NCI-H2171 treated with DMSO at 0.1 percent for 48 hours (cell line): ENCODE measurements at places on chromosomes 2 and 18.
A peak's percentile ranks its signal among the peaks of the same experiment; 100 is the strongest.

DNA sequence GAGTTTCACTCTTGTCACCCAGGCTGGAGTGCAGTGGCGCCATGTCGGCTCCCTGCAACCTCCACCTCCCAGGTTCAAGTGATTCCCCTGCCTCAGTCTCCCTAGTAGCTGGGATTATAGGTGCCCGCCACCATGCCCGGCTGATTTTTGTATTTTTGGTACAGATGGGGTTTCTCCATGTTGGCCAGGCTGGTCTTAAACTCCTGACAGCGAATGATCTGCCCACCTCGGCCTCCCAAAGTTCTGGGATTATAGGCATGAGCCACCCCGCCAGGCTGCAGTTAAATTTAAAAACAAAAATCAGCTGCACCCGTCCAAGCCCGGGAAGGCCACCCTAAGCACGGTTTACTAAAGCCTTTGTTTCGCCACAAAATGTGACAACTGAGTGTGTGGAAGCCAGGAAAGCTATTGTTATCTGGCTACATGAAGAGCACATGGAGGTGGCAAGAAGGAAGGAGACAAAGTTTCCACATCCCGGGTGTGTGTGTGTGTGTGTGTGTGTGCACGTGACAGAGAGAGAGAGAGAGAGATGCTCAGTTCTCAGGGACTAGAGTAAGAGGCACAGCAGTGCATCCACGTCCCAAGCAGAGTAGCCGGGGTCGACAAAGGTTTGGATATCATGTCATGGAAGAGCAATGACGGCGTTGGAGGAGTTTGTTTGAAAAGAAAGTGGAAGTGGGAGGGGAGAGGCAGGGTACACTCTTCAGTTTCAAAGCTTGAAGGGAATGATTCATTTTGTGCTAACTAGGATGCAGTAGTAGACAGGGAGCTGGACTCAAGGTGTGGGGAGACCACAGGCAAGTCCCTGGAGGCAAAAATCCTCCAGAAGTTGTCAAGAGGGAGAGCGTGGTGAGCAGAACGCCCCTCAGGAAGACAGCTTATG is 20.1 kb downstream of the INPP5D start:
- DNase-seq = no peak

- DNase-seq = no peak
Measured at GRCh38 chr2:15554525-15555218, 6.5 kb downstream of the NBAS start.

GRCh38 chr18:48620071-48620470 is 81.2 kb downstream of the CTIF start:
- no peak for DNase-seq

GRCh38 chr2:152513029-152513428 is 178.1 kb downstream of the FMNL2 start:
- DNase-seq = no peak

GRCh38 chr2:52933878-52934277 is 833.7 kb upstream of the CHAC2 start:
- no peak for DNase-seq

- DNase-seq = peak; percentile 40
Measured at GRCh38 chr2:194116861-194117260, 1540.2 kb upstream of the SLC39A10 start.

- DNase-seq = no peak
Measured at GRCh38 chr2:142104134-142104758, 26.6 kb downstream of the LRP1B start.

- DNase-seq = no peak
Measured at GRCh38 chr2:17083902-17084301, 418.3 kb upstream of the CYRIA start.

GRCh38 chr2:71551631-71551915 is 98.2 kb downstream of the DYSF start:
- DNase-seq = no peak

DNA sequence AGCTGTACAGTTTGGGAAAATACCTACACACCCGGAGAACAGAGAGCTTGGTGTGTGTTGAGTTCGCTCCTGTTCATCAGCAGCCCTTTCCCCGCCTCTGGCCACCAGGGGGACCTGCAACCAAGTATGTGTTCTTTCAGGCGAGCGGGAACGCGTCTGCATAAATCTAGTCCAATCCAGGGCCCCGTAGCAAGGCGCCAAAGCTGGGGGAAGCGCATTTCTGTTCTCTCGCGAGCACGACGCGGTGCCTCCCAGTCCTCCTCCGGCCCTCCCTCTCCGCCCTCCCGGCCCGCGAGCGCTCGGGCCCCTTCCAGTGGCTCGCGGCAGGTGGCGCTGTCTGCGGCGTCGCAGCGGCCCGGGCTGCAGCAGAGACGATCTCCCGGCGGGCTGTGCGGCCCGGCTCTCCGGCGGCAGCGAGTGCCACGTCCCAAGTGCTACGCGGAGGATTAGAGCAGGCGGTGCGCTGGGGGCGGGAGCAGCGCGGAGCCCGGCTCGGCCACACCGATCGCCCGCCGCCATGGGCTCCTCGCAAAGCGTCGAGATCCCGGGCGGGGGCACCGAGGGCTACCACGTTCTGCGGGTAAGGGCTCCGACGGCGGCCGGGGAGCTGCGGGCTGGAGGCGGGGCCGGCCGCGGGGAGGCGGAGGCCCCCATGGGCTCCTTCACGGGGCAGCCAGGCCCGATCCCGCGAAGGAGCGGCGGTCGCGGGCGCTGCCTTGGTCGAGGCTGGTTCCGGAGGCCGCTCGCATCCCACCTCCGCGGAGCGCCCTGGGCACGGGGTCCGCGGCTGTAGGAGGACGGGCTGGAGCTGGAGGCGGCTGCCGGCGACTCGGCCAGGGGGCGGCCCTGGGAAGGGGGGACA is at the start of gene GORASP2:
Gene GORASP2, plus strand, starts transcription at position 430 of the 862 bp plus-strand sequence. Its CDS starts 88 bp downstream, at position 518.
- DNase-seq = peak; percentile 99

DNA sequence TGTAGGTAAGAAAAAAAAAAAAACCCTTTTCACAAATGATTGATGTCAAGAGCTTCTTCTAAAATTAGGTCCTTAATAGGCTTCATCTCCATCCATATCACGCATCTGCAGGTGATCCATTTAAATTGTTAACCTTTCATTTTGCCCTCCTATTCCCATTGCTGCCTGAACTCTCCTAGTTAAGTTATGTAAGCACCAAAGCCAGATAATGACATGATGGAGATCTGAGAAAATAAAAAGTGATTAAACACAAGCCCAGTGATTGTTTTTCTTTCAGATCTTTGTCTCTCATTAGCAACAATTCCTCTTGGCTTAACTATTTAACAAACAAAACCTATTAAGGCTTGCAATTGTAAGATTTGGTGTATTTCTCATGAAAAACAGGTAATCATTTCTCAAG is 20.0 kb downstream of the LANCL1 start:
- no peak for DNase-seq

DNA sequence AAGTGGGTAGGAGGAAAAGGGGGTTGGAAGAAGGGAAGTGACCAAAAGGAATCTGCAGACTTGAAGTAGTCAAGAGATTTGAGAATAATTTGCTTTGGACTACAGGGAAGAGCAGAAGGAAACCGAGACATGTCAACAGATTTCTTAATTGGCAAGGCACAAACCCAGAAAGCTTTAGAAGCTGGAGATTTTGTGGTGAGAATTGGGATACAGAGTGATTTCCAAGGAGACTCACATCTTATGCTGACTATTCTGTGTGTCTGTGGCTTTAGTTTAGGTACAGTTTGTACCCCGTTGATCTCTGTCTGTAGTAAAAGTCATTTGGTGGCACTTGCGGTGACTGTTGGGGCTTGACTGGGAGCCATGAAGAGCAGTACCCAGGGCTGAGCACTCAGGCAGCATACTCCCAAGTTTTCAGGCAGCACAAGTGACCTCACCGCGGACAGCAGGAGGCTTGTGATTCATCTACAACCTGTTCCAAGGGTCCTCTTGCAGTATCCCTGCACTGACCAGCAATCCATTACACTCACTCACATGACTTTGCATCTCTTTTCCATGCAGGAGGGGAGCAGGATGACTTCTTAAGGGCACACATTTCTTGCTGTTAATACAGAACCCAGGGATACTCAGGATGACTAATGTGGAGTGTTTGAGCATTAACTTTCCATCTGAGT is 97.1 kb upstream of the TNP1 start:
- no peak for DNase-seq

GRCh38 chr18:7568426-7568825 is 1.3 kb downstream of the PTPRM start:
- DNase-seq = peak; percentile 35

DNA sequence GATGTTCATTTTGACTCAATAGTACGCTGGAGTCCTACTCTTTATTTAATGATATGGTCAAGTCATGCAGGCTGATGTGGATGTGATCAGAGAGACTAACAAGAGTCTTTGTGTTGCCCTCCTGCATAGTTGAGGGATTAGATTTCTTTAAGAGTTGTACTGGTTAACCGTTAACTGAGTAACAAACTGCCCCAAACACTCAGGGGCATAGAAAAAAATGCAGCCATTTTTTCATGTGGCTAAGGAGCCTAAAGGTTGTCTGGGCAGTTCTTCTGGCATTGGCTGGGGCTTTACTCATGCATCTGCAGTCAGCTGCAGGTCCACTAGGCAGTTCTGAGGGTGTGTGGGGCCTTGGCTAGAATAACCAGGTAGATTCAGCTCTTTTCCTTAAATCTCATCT is 32.5 kb downstream of the DOCK10 start:
- no peak for DNase-seq

DNA sequence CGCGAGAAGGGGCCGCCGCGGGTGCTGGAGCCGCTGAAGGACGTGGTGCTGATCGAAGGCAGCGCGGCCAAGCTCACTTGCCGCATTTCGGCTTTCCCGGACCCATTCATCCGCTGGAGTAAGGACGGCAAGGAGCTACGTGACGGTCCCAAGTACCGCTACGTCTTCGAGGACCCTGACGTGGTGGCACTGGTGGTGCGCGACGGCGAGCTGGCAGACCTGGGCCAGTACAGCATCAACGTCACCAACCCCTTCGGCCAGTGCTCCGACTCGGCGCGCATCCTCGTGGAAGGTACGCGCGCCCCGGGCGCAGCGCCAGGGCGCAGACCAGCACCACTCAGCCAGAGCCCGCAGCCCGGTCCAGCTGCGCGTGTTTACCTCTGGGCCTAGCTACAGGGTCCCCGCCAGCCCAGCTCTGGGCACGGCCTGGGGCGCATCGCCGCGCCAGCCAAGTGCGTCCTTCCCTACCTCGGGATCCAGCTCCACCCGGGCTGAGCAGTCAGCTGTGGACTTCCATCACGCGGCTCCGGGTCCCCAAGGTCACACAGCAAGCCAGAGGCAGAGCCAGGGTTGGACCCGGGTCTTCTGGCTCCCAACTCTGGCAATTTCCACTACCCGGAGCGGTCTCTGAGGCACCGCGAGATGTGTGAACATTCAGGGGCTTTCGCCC is 1.7 kb upstream of the GMPPA start:
- DNase-seq = no peak

DNA sequence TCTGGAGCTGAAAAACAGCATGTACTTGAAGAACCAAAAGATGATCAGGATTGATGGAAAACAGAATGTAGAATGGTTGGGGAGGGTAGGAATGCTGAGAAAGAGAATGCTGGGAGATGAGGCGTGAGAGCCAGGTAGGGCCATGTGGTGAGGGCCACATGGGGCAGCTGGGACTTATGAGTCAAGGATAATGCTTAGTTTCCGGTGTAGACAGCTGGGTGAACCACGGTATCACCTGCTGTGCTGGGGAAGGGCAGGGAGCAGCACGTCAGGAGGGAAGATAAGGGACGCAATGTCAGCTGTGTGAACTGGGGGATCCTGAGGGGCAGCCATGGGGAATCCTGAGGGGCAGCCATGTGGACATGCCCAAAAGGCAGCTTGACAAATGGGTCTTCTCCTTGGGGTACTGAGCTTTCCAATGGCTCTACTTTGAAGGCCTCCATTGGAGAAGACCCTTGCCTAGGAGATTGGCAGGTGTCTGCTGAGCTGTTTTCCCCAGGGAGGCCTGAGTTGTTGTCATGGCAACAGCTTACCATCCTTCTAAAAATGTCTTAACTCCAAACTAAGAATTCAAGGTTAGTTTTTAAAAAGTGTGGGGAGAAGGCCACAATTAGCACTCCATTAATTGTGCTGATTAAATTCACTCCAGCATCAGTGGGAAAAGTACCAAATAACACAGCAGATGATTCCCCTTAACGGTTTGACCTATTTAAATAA is 51.1 kb downstream of the MTHFD2 start:
- peak; percentile 65 for DNase-seq

DNA sequence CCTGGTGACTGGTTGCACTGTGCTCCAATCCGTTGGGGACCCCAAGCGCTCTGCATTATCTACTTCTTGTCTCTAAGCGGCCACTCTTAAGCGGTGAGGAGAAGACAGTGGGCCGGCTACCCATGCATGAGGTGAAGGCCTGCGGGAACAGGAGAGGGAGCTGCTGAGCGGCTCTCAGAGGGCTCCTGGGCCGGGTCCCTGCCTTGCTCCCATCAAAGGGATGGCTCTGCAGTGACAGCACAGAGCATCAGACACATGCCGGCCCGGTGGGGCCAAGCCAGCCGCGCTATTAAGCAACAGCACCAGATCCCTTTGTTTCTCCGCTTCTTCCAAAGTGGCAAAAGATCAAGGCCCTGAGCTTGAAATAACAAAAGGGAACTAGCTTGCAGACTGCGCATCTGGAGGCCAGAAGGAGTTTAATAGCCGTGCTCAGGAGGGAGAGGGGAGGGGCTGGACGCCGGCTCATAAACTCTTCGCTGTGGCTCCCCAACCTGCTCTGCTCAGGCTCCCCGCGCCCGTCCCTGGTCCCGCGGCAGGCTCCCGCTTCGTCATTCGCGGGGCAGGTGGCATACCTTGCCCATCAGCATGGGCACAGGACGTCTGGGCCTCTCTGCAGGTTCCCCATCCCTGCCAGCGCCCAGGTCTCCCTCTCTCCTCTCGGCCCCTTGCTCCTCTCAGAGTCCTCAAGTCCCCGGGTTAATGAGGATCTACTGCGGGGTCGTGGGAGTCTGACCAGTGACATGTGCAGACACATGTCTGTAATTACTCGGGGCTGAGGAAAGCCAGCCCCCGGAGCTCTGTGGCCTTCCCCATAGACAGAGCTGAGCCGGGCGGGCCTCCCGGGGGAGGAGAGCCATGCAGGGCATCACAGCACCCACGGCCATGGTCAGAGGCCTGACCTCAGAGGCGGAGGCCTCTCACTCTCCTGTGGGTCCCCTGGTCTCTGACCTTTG is 96.7 kb downstream of the ASB1 start:
- DNase-seq = peak; percentile 40

- DNase-seq = no peak
Measured at GRCh38 chr2:187302586-187302985, 145.5 kb downstream of the CALCRL start.

GRCh38 chr2:219418155-219419011 is at the start of gene DES:
DES (plus strand) TSS chr2:219418377; CDS start chr2:219418463, 86 bp downstream.
- no peak for DNase-seq

DNA sequence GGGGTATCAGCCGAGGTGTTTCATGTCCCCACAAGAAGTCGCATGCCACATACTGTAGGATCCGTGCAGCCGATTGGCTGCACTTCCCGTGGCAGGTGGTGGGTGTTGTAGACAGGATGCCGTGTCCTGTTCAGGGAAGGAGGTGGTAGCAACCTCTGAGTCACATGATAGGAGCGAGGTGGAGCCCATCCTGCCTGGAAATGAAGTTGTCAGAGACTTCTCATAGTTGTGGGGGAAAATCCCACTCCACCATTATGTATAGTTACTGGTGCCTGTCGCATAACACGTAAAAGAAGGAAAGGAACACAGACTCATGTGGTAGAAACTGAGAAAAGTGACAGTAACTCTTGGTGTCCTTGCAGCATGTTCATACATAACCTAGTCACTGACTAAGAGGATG is 91.4 kb upstream of the IL1R2 start:
- no peak for DNase-seq

GRCh38 chr2:189407281-189408209 is 33.7 kb upstream of the WDR75 start:
- no peak for DNase-seq

- no peak for DNase-seq
Measured at GRCh38 chr18:26454192-26454591, 94.2 kb downstream of the KCTD1 start.
